NCI-H1105 (cell line): ENCODE measurements at places on chromosomes 5 and 9.

GRCh38 chr5:143156086-143156485 is 247.4 kb downstream of the NR3C1 start:
- DNase-seq = no peak

GRCh38 chr9:129068990-129069861 is 11.7 kb upstream of the DOLPP1 start:
- DNase-seq = no peak

- no peak for DNase-seq
Observed at GRCh38 chr5:177430140-177430951, 3.9 kb downstream of the GRK6 start.

- peak; percentile 94 for DNase-seq
Observed at GRCh38 chr5:32489791-32490562, 45.4 kb upstream of the ZFR start.

GRCh38 chr5:132100672-132101261 is 27.2 kb downstream of the CSF2 start:
- no peak for DNase-seq

DNA sequence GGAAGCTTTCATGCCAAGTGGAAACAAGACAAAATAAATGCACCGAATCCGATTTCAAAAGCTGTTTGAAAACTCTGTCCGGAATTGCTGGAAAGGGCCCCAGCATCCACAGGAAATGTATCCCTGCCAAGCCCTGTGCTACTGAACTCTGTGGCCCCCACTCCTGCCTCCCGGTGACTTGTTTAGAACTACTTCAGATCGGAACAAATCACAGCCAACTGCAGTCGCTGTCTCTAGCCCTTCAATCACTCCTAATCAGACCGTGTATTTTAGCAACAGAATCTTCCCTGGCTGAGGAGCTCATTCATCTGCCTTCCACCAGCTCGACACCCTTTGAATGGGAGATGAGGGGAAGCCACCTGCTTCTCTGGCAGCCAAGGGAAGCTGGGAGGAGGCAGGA is 94.1 kb downstream of the KCNIP1 start:
- DNase-seq = no peak

- DNase-seq = no peak
Observed at GRCh38 chr5:10229306-10230048, 20.2 kb downstream of the ATPSCKMT start.
